Hematopoietic multipotent progenitor cell treated with erythropoietin and hydrocortisone succinate and interleukin-3 and kit ligand, for 8 days (in vitro differentiated cells): ENCODE measurements at places on chromosomes 7 and 10.
A peak's percentile ranks its signal among the peaks of the same experiment; 100 is the strongest.

GRCh38 chr10:69327463-69328379 is 49.4 kb downstream of the HK1 start:
- DNase-seq: peak; percentile 77

DNA sequence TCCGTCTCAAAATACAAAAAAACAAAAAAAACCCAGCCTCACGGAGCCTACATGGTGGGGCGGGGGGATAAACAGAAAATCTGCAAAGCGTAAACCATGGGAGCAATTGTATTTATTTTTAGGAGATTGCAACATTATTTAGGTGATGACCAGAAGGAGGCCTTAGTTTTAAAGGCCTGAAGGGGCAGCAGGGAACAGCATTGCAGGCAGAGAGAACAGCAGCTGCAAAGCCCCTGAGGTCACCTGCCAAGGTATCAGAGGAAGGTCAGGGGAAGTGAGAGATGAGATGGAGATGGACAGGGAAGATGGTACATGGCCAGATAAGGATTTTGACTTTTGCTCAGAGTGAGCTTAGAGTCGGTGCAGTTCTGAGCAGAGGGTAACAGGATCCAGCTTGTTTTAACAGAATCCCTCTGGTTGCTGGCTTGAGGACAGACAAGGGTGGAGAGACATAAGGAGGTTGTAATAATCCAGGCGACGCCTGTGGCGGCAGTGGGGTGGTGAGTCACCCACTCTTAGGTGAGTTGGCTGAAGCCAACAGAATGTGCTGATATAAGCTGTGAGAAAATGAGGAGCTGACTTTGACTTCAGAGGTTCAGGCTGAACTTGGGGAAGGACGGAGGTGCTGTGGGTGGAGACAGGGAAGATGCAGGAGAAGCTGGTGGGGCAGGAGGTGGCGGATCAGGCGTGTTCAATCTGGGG is 82.3 kb upstream of the GTF2I start:
- DNase-seq: peak; percentile 49

GRCh38 chr10:28014651-28015050 is 15.8 kb upstream of the ODAD2 start:
- DNase-seq: no peak

GRCh38 chr10:87705339-87705738 is 45.7 kb downstream of the PAPSS2 start:
- DNase-seq: no peak

DNA sequence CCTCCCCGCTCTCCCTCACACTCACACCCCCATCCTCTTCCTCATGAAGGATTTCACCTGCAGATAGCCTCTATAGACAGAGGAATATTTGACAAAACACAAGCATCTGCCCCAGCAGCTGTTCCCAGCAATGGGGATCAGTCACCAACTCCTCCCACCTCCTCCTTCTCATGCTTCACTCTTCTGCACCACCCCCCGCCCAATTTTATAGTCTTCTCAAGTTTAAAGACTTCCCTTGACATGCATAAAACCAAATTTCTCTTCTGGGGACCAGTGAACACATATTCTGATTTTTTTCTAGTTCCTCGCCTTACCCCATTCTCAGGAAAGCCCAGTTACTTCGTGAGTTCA is 654.4 kb downstream of the LRMDA start:
- no peak for DNase-seq

DNA sequence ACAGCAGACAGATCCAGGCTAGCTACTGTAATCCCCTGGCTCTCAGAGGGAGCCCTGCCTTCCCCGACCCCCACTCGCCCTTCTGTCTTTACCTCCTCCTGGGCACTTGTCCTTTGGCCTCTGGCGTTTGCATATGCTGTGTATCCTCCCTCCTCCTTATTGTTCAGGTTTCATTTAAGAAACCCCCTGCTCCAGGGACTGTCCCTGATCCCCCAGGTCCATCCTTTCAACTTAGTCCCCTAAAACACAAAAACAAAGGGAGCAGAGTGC is 25.7 kb downstream of the GRID1 start:
- no peak for DNase-seq

- DNase-seq: peak; percentile 5
Measured at GRCh38 chr7:31126976-31127375, 74.9 kb downstream of the ADCYAP1R1 start.

- DNase-seq: no peak
Measured at GRCh38 chr7:96179837-96180236, 142.1 kb downstream of the SLC25A13 start.

- DNase-seq: no peak
Measured at GRCh38 chr10:132384618-132385388, 12.2 kb upstream of the PWWP2B start.

DNA sequence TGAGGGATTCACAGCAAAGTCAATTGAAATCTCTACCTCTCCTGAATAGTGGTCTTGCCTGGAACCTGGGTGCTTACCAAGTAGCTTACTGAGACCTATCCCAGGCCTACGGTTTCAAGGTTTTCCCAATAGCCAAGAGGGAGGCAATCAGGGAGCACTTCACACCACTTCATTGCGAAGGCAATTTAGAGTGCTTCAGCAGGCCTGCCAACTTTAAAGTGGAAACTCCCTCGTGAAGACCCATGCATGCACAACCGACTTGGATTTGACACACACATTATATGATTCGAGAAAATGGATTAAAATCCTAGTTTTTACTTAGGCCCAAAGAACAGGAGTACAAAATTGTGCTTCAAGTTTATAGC is 51.5 kb upstream of the NOBOX start:
- DNase-seq: no peak

DNA sequence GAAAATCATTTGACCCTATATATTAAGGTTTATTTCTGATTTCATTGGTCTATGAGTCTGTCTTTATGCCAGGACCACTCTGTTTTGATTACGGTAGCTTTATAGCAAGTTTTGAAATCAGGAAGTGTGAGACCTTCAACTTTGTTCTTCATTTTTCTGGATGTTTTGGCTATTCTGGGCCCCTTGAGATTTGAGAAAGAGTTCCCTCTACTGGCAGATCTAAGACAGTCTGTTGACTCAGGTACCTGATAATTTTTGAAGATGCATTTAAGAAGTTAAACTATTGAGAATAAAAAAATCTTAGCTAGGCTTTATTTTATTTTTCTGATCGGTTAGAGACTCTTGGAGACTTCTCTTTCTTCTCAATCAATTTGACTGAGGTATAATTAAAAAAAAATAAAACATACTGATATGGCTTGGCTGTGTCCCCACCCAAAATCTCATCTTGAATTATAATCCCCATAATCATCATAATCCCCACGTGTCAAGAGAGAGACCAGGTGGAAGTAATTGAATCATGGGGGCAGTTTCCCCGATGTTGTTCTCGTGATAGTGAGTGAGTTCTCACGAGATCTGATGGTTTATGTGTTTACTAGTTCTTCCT is 209.2 kb downstream of the SNX10 start:
- peak; percentile 56 for DNase-seq

DNA sequence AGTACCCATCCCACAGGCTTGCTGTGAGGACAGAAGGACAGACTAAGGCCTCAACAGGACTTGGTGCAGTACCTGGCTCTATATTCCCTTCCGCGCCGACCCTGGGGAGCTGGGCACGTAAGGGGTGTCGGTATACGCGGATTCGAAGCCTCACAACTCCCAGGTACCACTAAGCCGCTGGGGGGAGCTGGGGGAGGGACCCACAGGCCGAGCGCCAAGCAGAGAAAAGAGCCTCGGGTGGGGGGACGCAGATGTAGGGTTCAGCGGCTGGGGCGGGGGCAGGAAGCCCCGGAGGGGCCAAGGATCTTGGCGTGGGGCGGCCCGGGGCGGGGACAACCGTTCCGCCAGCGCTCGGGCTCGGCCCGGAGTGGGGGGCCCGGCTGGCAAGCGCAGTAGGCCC is 126.4 kb upstream of the ZNF746 start:
- DNase-seq: peak; percentile 39

GRCh38 chr10:62034096-62034640 is 132.7 kb downstream of the ARID5B start:
- DNase-seq: no peak

GRCh38 chr10:35765066-35765527 is 123.0 kb upstream of the FZD8 start:
- no peak for DNase-seq

GRCh38 chr10:22461891-22462290 is 116.6 kb downstream of the SPAG6 start:
- DNase-seq: no peak

DNA sequence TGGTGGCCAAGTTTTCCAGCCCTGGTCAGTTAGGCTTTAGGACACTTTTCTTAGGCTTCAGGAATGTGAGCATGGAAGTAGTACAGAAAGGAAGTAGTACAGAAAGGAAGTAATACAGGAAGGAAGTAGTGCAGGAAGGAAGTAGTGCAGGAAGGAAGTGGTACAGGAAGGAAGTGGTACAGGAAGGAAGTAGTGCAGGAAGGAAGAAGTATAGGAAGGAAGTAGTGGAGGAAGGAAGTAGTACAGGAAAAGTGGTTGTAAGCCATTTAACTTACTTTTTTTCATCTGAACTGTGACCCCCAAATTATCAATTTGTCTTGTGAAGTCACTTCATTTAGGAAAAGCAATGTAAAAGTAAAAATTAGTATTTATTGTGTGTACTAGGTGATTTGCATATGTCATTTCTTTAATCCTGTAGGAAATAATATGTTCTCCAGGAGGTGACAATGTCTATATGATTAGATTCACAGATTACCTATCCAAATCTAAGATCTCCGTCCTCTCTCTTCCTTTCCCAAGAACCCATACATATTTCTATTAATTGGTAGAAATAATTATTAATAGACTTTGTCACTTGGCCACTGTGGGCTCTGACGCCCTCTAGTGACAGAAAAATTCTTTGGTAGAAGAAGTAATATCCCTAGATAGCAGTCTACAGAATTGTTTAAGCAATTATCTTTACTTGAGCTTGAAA is 3.9 kb upstream of the FAS start:
- peak; percentile 80 for DNase-seq

GRCh38 chr7:81175275-81175940 is 256.6 kb upstream of the SEMA3C start:
- no peak for DNase-seq

GRCh38 chr7:69419934-69420333 is 178.3 kb upstream of the AUTS2 start:
- DNase-seq: peak; percentile 47

DNA sequence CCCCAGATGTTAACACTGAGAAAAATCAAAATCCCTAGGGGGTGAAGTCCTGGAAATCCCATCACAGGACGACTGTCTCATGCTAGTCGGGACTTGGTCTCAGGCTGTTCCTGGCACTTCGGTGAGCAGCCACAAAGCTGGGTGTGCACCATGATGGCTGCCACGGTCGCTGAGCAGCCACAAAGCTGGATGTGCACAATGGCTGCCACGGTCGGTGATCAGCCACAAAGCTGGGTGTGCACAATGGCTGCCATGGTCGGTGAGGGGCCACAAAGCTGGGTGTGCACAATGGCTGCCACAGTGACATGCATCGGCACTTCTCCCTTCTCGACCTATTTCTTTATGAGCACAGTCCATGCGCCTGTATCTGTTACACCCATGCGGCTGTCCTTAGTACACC is 505.1 kb downstream of the TCERG1L start:
- no peak for DNase-seq

DNA sequence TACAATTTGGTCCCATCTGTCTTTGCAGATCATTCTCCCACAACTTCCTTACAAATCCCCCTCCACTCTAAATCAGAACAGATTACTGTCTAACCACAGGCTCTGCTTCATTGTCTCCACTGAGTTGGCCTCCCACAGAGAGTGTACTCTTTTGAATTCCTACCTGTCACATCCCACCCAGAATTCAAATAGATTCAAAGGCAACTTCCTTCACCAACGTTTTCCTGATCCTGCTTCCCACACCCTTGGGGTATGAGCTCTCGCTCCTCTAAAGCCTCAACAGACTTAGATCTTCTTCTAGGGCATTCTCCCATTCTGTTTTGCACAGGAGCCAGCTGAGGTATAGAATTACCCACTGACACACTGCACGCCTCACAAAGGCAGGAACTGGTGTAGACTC is 197.8 kb upstream of the CDCA7L start:
- no peak for DNase-seq

DNA sequence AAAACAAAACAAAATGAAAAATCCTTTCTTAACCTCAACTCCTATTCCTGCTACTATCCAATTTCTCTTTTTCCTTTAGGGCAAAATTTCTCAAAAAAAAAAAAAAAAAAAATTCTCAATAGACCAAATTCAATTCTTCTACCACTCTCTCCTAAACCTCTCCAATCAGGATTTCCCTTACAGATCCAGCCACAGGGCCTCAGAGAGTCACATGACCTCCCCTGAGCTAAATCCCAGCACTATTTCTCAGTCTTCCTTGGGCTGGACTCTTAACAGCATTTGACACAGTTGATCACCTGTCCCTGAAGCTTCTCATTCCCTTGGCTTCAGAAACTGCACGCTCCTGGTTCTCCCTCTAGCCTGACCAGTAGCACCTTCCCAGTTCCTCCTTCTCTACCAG is 4.9 kb downstream of the ZNF12 start:
- DNase-seq: no peak

DNA sequence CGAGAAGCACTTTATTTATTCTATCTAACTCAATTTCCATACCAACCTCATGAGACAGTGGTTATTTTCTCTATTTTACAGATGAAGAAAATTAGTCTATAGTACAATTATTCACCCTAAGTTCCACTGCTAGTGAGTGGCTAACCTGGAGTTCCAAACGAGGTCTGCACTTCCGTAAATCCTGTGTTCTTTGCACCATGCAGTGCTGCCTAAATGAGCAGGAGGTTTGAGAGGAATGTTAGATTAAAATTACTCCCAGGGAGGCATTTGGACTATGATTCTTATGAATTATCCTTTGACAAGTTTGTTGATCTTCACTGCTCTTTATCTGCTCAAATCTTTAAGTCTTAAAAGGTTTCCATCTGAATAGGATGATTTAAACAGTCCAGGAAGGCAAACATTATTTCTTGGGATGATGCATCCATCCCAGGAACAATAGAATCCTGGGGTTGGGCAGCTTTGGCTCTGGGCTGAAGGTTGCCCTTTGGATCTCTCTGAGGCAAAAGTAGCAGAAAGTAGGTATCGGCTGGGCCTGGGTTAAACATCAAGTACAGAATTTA is 400.8 kb downstream of the REEP3 start:
- DNase-seq: no peak

DNA sequence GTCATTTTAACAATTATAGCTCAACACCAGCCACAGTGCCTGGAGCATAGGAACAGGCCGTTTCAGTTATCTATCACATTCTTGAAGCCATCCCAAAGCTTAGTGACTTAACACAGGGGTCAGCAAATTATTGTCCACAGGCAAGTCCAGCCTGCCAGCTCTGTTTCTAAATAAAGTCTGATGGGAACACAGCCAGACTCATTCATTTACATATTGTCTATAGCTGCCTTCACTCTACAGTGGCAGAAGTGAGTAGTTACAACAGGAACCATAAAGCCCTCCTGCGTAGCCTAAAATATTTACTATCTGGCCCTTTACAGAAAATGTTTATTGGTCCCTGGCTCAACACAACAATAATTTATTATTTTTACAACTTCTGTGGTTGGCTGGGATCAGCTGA is 407.5 kb upstream of the AUTS2 start:
- DNase-seq: no peak

- DNase-seq: no peak
Measured at GRCh38 chr10:3774018-3774813, 10.8 kb downstream of the KLF6 start.

DNA sequence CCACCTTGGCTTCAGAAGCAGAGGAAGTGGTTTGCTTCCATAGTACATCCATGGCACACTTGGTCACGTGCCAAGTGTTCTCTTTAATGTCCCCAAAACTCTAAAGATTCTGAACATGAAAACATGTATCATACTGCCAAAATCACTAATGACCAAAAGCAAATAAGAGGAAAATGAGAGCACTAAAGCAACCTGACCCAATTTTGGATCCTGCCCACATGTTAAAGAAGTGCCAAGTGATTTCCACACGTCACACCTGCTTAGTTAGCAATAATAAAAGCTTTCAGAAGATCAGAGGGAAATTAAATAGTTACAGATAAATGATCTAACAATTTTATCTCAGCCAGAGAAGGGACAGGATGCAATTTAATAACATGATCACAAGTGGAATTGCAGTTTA is 1170.0 kb downstream of the XPNPEP1 start:
- no peak for DNase-seq
